Kidney epithelial cell (primary cell): ENCODE measurements at places on chromosomes 5 and 9. TPM values are rescaled to one million over a fixed set of nuclear protein-coding genes. Genes with fewer than 3 reads are reported as not detected.

The UBTD2 gene
- 30.1 and 32.0 TPM in 2 replicates for total RNA-seq

The TRIP13 gene
- 7.4 and 10.8 TPM in 2 replicates for total RNA-seq

The MUSK gene
- total RNA-seq: not detected in 2 replicates

The TOR4A gene
- 33.5 and 50.3 TPM in 2 replicates for total RNA-seq

The SPARC gene
- 139 and 140 TPM in 2 replicates for total RNA-seq

The RANBP3L gene
- total RNA-seq: 0.07 TPM in 1 of 2 replicates, not detected in the other

The DAPK1 gene
- 23.5 and 25.2 TPM in 2 replicates for total RNA-seq

The PDGFRB gene
- 17.1 and 18.3 TPM in 2 replicates for total RNA-seq

The TRIM36 gene
- total RNA-seq: 5.0 and 7.9 TPM in 2 replicates

The MYMK gene
- total RNA-seq: not detected in 2 replicates

GRCh38 chr9:130328349-130328801 is 62.8 kb downstream of the HMCN2 start:
- no peak for DNase-seq

DNA sequence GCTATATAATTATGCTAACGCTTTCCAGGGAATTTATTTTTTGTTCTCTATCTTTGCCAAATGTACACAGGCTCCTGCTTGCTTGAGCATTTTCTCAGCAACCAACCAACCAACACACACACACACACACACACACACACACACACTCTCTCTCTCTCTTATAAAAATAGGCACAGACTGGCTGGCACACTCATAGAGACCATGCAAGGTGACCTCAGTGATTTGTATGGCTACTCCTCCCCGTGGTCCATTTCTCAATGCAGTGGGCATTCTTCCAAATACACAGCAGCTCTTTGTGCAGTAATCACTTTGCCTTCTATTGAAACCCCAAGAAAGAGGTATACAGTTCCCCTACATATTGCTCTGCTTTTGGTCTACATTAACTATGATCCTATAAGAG is 416.0 kb downstream of the MAN2A1 start:
- DNase-seq: no peak

DNA sequence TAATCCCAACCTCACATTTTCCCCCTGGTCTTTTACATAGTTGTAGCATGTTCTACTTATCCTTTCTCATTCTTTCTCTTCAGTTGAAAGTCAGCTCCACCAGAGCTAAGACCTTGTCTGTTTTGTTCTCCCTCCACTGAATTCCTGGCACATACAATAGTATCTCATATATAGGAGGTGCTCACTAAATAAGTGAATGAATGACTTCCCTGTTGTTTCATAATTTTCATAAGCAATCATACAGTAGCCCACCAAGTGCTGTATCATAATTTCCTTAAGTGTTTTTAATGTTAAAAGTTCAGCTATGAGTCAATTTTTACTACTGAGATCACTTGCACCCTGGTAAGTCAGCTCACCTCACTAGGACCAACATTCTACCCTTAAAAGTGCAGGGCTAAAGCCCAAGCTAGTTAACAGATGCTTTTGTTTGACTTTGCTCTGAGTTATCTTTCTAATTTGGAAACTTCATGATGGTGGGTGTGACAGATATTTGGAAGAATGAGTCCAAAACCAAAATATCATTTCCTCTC is 27.6 kb downstream of the TMEM245 start:
- no peak for DNase-seq

- DNase-seq: no peak
Measured at GRCh38 chr9:18911714-18912342, 121.2 kb downstream of the SAXO1 start.

- DNase-seq: no peak
Measured at GRCh38 chr9:38214432-38214831, 145.4 kb upstream of the SHB start.

GRCh38 chr9:83199240-83199639 is 136.3 kb upstream of the RASEF start:
- DNase-seq: no peak

DNA sequence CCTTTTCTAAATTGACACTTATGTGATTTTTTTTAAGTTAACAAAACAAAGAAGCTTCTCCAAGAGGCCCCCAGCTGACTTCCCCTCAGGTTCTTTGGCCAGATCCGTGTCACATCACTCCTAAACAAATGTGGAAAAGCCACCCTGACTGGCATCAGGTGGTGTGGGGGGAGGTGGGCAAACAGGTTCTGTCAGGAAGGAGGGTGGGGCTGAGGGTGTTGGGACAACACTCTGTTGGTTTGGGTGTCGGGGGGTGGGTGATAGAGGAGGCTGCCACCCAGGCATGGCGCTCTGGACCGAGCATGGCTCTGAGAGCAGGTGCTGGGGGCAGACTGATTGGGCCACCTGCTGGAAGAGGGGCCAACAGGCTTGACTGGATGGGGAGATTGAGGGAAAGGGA is 210.9 kb downstream of the HSPA4 start:
- DNase-seq: no peak

DNA sequence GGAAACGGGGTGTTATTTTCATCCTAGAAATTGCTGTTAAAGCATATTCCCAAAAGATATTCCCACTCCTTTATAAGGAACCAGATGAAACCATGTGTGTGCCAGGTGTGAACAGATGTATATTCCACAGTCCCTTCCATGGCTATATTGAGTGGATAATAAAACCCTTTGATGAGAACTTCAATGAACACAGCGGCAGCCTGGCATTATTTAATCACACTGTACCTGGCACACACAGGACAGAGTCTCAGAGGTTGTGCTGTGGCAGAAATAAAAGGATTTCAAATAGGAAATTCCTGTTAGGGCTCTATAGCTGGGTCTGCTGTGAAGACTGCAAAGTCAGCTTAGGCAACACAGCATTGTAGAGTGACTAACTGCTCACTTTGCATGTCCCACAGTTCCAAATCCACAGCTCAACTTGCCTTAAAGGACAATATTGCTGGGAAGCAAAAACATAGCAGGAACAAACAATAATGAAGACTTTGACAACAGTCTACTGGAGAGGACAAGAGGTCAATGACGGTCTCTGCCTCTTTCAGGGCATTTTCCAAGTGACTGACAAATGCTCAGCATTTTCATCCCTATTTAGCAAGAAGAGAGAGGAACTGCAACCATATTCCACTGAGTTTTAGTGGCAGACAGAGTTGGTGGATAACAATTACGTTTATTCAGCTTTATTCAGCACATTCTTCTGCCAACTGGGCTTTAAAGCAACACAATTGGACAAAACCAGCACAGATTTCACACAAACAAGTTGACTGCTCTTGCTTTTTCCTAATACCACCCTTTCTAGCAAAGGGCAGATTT is 255.7 kb upstream of the RGMB start:
- DNase-seq: no peak

DNA sequence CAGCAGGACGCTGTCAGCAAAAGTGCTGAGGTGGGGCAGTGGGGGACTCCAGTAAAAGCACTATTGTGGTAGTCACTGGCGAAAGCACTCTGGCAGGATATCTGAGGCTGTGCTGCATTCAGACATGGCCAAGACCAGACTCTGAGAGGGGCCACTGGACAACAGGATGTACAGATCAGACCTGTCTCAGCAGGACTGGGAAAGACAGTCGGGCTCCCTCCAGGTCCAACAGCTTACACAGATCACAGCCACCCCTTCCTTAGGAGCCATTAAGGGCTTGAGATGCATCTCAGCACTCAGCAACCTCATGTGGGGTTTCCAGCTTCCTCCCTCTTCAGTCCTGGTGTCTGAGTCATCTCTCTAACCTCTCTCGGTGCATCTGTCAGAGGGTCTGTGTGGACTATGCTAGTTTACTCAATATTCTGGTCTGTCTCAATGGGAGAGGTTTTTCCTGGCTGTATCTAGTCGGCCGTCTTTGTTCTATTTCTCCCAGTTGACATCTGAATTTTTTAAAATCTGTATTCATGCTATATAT is 154.5 kb downstream of the CWC27 start:
- DNase-seq: no peak

GRCh38 chr5:72325566-72326305 is 5.6 kb downstream of the PTCD2 start:
- no peak for DNase-seq

- DNase-seq: no peak
Measured at GRCh38 chr5:139369181-139369580, 13.9 kb downstream of the SLC23A1 start.

GRCh38 chr9:85067792-85068191 is 398.3 kb downstream of the NTRK2 start:
- no peak for DNase-seq

GRCh38 chr9:98801969-98802371 is 5.5 kb upstream of the GALNT12 start:
- no peak for DNase-seq

DNA sequence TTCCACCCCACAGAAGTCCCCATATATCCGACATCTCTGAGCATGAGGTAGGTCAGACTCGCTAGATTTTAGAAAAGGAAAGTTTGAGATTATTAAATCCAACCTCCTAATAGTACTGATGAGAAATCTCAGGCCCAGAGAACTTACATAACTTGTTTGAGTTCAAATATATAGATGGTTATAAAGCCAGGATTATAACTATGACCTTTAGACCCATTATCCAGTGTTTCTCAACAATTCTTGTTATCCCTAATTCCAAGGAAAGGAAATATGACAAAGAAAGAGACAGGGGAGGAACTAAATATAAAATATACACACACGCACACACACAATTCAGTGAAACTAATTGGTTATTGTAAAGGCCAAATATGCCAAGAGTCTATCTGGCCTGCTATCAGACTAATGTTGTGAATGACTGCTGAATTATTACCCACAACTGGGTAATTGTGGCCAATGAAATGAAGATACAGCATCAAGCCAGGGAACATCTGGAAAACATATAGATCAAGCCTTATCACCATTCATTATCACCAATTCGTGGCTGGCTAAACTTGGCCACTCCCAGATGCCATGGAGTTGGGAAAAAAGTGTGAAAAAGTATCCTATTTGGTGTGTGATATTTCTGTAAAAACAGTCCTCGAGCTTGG is 248.4 kb downstream of the PRELID2 start:
- DNase-seq: no peak
